ENCODE measurements at places on chromosomes 13 and 19.

DNA sequence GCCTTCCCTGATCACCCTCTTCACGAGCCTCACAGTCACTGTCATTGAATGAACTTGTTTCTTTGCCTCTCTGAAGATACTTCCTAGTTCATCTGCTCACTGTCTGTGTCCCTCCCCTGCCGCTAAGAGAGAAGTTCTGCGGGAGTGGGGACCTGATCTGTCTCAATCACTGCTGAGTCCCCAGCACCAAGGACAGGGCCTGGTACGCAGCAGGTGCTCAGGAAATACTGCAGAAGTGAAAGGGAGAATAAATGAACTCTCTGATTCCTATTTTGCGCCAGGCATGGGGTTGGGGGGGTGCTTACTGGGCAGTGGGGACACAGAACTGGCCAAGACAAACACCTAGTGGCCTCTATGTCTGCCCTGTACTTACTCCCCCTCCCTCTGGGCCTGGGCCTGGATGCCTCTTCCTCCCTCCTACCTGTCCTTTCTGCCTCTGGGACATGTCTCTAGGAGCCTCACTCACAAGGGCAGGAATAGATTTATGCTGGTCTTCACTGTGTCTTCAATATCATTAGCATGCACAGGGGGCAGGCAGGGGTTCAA is 17.5 kb downstream of the FCGBP start:
- DNase-seq, result no peak

DNA sequence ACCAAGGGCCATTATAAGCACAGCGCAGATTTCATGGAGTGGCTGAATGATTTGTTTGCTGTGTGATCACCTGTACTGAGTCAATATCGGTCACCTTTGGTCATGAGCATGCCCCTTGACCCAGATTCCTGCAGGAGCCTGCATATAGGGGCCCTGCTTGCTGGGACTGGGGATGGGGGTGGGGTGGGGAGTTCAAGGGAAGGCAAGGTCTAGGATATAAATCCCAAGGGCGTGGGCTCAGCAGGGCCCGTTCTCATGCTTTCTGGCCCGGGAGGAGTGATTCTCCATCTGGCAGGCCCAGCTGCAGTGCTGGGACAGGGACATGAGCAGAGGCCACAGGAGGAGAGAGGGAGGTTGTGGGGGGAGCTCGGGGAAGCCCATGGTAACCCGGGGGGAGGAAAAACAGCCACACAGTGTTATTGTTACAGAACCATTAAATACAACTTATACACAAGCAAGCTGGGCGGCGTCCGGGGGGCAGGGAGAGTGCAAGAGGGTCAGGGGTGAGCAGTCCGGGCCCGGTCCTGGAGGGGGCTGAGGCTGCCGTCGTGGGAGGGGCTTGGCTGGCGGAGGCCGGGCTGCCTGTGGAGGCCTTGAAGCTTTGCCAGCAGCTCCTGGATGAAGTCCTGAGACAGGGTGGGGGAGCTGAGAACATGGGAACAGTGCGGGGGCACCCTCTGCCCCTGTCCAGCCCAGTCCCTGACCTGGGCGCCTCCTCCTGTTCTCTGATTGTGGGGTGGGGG is 5.2 kb downstream of the PPP1R14A start:
- no peak for DNase-seq

- no peak for DNase-seq
These were observed 7.5 kb upstream of the LRP3 start for GRCh38 chr19:33186431-33187182.

- peak; percentile 32 for DNase-seq
These were observed 19.0 kb downstream of the OLFM2 start for GRCh38 chr19:9917321-9917720.

DNA sequence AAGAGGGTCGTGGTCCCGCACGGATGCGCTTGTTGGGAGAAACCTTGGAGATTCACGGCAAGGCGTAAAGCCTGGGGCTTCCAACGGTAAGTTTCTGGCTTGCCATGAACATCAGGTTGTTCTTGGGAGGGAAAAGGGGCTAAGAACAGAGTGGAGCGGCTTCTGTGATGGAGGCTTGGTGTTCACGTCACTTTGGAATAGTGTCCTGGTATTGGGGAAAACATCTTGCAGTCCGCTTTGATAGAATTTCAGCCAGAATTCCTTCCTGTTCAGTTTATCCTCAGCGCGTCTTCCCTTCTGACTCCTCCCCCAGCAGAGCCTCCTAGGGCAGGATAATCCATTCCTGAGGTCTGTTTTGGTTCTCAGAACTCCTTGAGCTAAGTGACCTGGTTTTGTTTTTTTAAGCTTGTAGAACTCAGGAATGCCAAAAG is 2.0 kb downstream of the KCTD15 start:
- DNase-seq, result no peak

- no peak for DNase-seq
These were observed 197.8 kb downstream of the NALCN start for GRCh38 chr13:101218484-101218883.

All from erythroblast (primary cell).